Placental epithelial cell (primary cell): ENCODE measurements at places on chromosomes 5 and 9. TPM values are rescaled to one million over a fixed set of nuclear protein-coding genes. Genes with fewer than 3 reads are reported as not detected.

IL5 gene
- total RNA-seq = not detected in 2 replicates

ZNF462 gene
- 17.0 and 28.3 TPM in 2 replicates for total RNA-seq

CCNB1 gene
- 28.7 and 69.1 TPM in 2 replicates for total RNA-seq

TSSK1B gene
- total RNA-seq = 0.79 TPM in 1 of 2 replicates, not detected in the other

ARL14EPL gene
- total RNA-seq = not detected in 2 replicates

BARHL1 gene
- total RNA-seq = not detected in 2 replicates

SLC46A2 gene
- not detected in 2 replicates for total RNA-seq

PCDHGC4 gene
- 0.54 and 2.4 TPM in 2 replicates for total RNA-seq

NR4A3 gene
- under 0.01 TPM in 1 of 2 replicates, not detected in the other for total RNA-seq

SURF6 gene
- 5.7 and 9.4 TPM in 2 replicates for total RNA-seq

QRFP gene
- total RNA-seq = not detected in 2 replicates

LCNL1 gene
- not detected in 2 replicates for total RNA-seq

KIF24 gene
- 1.4 and 2.0 TPM in 2 replicates for total RNA-seq

SVEP1 gene
- total RNA-seq = 0.22 and 0.39 TPM in 2 replicates

SH3GL2 gene
- total RNA-seq = not detected in 2 replicates

HAND1 gene
- 196 and 486 TPM in 2 replicates for total RNA-seq

CANX gene
- 438 and 620 TPM in 2 replicates for total RNA-seq

RNF180 gene
- total RNA-seq = 0.43 and 1.2 TPM in 2 replicates

PCDHGA8 gene
- 1.2 and 3.5 TPM in 2 replicates for total RNA-seq

AIF1L gene
- 39.0 and 48.7 TPM in 2 replicates for total RNA-seq

MAP1B gene
- total RNA-seq = 186 and 212 TPM in 2 replicates

SPINK7 gene
- not detected in 2 replicates for total RNA-seq

EGR1 gene
- total RNA-seq = 11.4 and 17.3 TPM in 2 replicates

MTX3 gene
- total RNA-seq = 9.8 and 12.1 TPM in 2 replicates

GPR151 gene
- total RNA-seq = not detected in 2 replicates

GRM6 gene
- total RNA-seq = not detected in 2 replicates

FCN1 gene
- total RNA-seq = not detected in 2 replicates

TMEM174 gene
- not detected in 2 replicates for total RNA-seq

SPOCK1 gene
- total RNA-seq = 1.6 and 2.4 TPM in 2 replicates

GHR gene
- total RNA-seq = 0.79 and 3.8 TPM in 2 replicates

SLIT3 gene
- 3.9 and 15.7 TPM in 2 replicates for total RNA-seq

ANXA6 gene
- total RNA-seq = 48.2 and 48.7 TPM in 2 replicates

PRELID2 gene
- 13.8 and 27.5 TPM in 2 replicates for total RNA-seq

GFI1B gene
- under 0.01 TPM in 1 of 2 replicates, not detected in the other for total RNA-seq

STC2 gene
- total RNA-seq = 2.4 and 19.4 TPM in 2 replicates

IFNW1 gene
- total RNA-seq = not detected in 2 replicates

IL4 gene
- total RNA-seq = not detected in 2 replicates

BTNL3 gene
- total RNA-seq = not detected in 2 replicates

ZFP2 gene
- total RNA-seq = 0.76 and 1.6 TPM in 2 replicates

PDE6A gene
- total RNA-seq = 0.11 TPM in 1 of 2 replicates, not detected in the other

SPINK1 gene
- total RNA-seq = not detected in 2 replicates

NMRK1 gene
- total RNA-seq = 19.6 and 29.8 TPM in 2 replicates

BASP1 gene
- 4.1 and 7.1 TPM in 2 replicates for total RNA-seq

MGAT1 gene
- total RNA-seq = 174 and 290 TPM in 2 replicates

ZSWIM6 gene
- total RNA-seq = 8.4 and 9.8 TPM in 2 replicates

ROPN1L gene
- total RNA-seq = 1.6 and 3.9 TPM in 2 replicates

LRRC8A gene
- 27.5 and 36.5 TPM in 2 replicates for total RNA-seq

JAK2 gene
- total RNA-seq = 16.8 and 53.4 TPM in 2 replicates

RORB gene
- total RNA-seq = under 0.01 TPM in 1 of 2 replicates, not detected in the other

ACER2 gene
- total RNA-seq = 2.0 and 4.6 TPM in 2 replicates

ACOT12 gene
- not detected in 2 replicates for total RNA-seq

DPH7 gene
- total RNA-seq = 17.1 and 17.3 TPM in 2 replicates

BTNL8 gene
- not detected in 2 replicates for total RNA-seq

MEGF9 gene
- 8.2 and 10.0 TPM in 2 replicates for total RNA-seq

KIF4B gene
- under 0.01 TPM in 1 of 2 replicates, not detected in the other for total RNA-seq

IFNA5 gene
- total RNA-seq = not detected in 2 replicates

TAS2R1 gene
- under 0.01 and 0.76 TPM in 2 replicates for total RNA-seq

CSF1R gene
- total RNA-seq = 46.7 and 87.8 TPM in 2 replicates

IFNA21 gene
- not detected in 2 replicates for total RNA-seq

CATSPER3 gene
- 0.54 TPM in 1 of 2 replicates, not detected in the other for total RNA-seq
